CD4-positive, alpha-beta T cell treated with Interleukin-21 for 1 hour (primary cell): ENCODE measurements at places on chromosomes 2 and 18.

GRCh38 chr2:85308896-85309555 lies 18.8 kb downstream of the TGOLN2 start:
- DNase-seq, result no peak

DNA sequence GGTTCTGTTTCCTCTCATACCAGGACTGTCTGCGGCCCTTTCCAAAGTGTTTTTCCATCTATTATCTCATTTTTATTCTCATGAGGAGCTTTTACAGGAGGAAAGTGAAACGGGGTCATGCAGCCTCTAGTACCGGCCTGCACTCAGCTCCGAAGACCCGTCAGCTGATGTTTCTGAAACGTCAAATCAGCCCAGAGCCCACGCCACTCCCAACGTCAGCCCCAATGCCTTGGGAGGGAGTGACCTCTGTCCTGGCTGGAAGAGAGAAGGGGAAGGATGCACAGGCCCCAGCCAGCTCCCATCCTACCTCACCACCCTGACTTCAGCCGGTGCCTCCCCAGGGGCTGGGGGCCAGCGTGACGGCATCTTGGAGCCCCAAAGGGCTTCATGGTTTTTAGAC lies 58.5 kb downstream of the ADCY3 start:
- no peak for DNase-seq

- DNase-seq, result no peak
These were observed 66.2 kb downstream of the ATOH8 start for GRCh38 chr2:85819811-85820510.

- no peak for DNase-seq
These were observed 676.1 kb downstream of the RNF144A start for GRCh38 chr2:7593360-7593759.

GRCh38 chr2:161427664-161428587 lies 11.8 kb downstream of the TBR1 start:
- DNase-seq, result no peak

DNA sequence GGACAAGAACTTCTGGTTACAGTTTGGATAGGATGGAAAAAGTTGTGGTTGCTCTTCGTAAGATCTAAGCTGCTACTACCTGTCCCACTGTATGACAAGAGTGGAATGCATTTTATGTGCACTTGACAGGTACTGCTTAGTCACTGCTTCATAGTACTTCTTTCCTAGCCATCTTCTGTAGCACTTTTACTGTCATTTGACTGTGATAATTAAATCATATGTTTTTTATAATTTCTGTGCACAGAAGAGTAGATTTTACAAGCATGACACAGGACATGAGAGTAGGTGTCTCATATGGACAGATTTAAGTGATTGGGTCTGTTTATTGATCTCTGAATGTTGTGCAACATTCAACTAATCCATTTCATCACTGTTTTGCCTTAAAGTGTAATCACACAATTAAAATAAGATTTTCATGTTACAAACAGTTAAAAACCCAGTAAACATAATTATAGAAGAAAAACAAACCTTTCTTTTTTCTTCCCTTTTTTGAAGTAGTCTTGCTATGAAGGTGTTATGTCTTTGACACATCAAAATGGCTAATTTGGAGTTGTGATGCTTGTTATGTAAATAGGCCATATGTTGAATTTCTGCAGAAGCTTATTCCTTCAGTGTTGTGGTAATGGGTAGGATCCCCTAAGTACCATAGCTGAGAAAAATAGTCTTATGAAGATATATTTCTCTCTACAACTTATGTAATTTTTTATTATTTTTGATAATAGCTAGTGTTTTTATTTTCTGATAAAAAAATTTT lies 3.0 kb downstream of the SPATS2L start:
- no peak for DNase-seq

DNA sequence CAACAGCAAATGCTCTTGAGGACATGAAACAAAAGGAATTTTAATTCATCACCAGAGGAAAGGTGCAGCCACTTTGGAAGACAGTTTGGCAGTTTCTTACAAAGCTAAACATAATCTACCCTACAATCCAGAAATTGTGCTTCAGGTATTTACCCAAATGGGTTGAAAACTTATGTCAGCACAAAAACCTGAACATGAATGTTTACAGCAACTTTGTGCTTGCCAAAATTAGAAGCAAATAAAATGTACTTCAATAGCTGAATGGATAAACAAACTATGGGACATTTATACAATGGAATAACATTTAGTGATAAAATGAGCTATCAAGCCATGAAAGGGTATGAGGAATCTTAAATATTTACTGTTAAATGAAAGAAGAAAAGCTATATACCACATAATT lies 6.9 kb upstream of the MAP2 start:
- DNase-seq, result no peak

- peak; percentile 58 for DNase-seq
These were observed 89.2 kb downstream of the ZNF516 start for GRCh38 chr18:76405681-76406356.

GRCh38 chr2:226079196-226079595 lies 679.7 kb downstream of the NYAP2 start:
- no peak for DNase-seq

DNA sequence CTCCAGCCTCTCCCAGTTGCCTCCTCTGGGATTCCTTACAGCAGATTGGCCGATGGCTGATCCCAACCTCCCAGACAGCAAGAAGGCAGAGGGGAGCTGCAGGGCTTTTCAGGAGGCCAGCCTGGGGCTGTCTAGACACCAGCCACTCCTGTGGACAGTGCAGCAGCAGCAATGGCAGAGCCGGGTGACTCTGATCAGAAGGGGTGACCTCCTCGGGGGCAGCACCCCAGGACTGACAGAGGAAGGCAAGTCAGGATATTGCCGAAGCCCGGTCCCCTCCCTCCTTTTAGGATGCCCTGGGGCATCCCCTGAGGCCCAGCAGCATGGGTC lies 84.5 kb downstream of the INHBB start:
- DNase-seq, result no peak

DNA sequence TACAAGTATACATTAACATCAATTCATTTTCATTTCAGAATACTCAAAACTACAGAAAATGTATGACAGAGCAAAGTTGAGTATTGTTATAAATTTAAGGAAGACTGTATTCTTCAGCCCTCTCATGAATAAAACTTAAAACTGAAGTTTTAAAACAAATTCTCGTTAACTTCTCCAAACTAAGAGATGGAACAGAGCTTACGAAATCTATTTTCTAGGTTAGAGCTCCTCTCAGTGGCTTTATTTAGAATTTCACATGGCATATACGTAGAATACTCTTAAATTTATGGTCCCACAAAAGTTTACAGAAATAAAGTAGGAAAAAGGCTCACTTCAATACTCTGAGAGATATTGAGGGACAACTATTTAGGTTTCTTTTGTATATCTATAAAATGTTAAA lies 612.1 kb downstream of the KCNJ3 start:
- DNase-seq, result no peak

DNA sequence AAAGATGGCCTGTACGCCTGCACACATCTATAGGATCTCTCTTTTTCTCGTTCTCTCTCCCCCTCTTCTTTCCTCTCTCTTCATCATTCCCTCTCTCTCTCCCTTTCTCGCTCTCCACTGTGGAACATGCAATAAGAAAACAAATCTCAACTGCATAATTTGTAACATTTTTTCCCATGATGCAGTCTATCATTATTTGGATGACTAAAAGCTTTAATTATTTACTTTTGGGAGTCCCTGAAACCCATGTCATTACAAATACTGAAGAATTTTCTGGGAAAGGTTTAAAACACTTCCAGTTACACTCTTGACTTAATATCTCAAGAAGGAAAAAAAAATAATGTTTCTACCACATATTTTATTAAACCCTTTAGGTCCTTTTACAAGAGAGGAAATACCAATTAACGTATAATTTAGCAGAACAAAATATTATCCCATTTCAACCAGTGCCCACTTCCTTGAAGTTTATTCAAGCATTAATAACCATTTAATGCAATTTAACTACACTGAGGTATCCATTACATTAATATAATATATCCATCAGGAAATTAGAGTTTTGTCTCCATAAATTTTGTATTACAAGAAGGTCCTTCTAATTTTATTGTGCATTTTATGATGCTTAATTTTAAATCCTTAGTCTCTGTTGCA lies 1615.2 kb upstream of the ACVR2A start:
- DNase-seq, result no peak

DNA sequence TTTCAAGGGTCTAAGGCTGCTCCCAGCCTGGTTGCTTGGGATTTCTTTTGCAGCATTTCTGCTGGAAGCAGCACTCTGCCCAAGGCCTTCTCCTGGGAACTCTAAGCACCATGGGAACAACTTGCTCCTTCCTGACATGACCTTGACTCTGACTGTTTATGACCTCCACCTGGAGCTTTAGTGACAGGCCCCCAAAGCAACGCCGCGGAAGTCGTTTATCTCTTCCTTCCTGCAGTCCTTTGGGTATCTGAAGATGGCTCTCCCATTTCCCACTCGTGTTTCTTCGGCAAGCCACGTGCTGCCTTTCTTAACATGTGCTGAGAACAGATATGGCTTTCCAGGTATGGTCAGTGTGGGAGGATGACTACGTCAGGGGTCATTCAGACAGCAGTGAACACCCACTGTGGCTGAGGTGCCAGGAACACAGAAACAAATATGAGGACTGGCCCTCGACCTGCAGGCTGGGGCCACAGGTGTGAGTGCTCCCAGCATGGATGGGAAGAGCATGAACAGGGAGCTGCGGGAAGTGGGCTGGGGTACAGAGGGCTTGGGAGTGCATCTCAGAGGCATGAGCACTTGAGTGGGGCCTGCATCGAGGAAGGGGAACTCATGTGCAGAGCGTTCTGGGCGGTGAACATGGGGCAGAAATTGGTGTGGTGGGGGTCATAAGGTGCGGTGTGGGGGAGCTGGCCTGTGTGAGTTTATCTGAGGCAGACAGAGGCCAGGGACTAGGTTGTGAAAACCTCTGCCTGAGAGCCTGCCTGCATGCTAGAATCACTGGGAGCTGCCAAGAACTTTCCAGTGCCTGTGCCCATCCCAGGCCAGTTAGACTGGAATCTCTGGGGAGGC lies 140.5 kb downstream of the TSN start:
- DNase-seq, result no peak

DNA sequence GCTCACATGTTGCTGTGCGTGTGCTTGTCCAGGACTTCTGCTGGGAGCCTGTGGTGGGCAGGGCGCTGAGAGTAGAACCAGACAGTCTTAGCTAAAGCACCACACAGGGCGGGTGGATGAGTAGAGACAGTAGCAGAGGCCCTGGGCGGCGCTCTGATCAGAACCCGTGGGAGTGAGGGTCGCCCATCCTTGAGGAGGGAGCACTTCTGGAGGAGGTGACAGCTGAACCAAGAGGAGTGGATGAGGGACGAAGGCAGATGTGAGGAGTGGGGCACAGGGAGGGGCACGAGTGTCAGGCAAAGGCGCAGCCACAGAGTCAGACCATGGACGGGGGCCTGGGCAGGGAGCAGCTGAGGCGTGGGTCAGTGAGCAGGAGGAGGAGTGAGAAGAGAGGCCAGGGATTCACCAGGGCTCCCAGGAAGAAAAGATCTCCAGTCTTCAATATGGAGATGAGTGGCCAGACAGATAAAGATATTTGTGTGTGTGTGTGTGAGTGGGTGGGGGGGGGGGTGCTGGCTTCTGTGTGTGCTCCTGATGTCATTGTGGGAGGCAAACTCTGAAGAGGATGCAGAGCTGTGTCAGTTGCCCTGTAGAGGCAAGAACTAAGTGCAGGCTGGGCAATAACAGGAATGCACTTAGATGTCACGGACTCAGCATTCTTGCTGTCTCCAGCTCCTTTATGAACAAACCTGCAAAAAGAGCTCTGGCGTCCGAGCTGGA lies 79.6 kb downstream of the TPO start:
- DNase-seq, result no peak
